ENCODE measurements at places on chromosomes 4 and X. TPM values are rescaled to one million over a fixed set of nuclear protein-coding genes. Genes with fewer than 3 reads are reported as not detected.
A peak's percentile ranks its signal among the peaks of the same experiment; 100 is the strongest.

DNA sequence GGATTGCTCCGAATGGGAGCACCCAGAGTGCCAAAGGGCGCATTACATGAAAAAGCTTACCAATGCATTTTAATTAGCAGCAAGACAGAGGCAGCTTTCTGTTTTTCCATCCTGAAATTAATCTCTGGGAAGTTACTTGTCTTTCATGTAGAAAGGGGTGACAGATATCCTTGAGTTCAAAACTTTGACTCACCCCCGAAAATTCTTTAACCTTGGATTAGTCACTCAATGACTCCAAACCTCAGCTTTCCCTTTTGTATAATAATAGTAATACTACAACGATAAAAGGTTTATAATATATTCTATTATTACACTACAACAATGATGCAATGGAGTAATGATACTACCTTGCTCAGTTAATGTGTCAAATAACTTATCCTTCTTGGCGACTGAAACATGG lies 126.3 kb downstream of the ADAMTS3 start:
- H3K27ac ChIP-seq: no peak overlapping the region
- no peak overlapping the region for H3K4me3 ChIP-seq
- DNase-seq: no peak
- no peaks in the 10 kb centered on the region for H3K36me3 ChIP-seq
- no peaks in the 10 kb centered on the region for H3K4me1 ChIP-seq

DNA sequence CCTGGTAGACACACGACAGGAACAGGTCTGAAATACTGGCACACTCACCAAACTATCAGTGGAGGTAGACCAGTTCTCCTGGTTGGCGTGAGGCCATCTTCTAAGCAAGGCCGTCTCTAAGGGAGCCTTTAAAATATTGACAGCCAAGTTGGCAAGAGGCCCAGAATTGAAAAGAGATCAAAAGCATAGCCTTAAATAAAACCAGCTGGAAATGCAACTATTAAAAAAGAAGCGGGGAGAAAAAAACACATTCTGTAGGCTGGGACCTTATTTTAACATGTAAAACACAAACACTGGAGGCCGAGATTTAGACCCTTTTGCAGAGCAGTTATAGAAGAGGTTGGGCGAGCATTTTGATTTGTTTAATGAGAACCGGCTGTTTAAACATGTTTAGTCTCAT lies 233.0 kb upstream of the CLNK start:
- no peak overlapping the region for H3K27ac ChIP-seq
- no peaks in the 10 kb centered on the region for H3K36me3 ChIP-seq
- H3K27me3 ChIP-seq: no peaks in the 10 kb centered on the region
- DNase-seq: no peak
- no peak overlapping the region for H3K4me3 ChIP-seq

GRCh38 chr4:155759372-155760252 lies 791 bp downstream of the GUCY1B1 start:
- no peak overlapping the region for H3K27ac ChIP-seq
- peak overlapping the region; percentile 76 for H3K4me3 ChIP-seq
- no peaks in the 10 kb centered on the region for H3K4me1 ChIP-seq
- H3K27me3 ChIP-seq: no peaks in the 10 kb centered on the region
- peak; percentile 39 for DNase-seq
- no peaks in the 10 kb centered on the region for H3K36me3 ChIP-seq

DNA sequence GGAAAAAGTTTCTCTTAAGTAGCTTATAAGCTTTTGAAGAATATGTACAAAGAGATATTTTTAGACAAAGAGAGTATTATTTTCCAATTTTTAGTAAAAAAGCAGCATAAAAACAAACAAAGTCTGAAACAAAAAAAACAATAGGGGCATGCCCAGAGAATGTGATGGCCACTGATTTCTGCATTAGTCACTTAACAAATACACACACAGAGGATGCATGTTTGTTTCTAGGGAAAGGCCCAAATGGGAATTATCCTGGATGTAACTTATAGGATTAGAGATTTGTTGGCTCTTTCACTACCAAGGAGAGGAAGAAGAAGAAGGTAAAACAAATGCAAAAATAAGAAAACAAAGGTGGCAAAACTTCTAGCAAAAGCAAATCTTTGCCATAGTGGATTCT lies 95.9 kb upstream of the SCOC start:
- no peak overlapping the region for H3K27ac ChIP-seq
- H3K4me1 ChIP-seq: no peaks in the 10 kb centered on the region
- no peak overlapping the region for H3K4me3 ChIP-seq
- no peaks in the 10 kb centered on the region for H3K36me3 ChIP-seq

- H3K4me1 ChIP-seq: peaks cover 2% of the 10 kb centered on the region
- H3K4me3 ChIP-seq: no peak overlapping the region
- no peak overlapping the region for H3K27ac ChIP-seq
- H3K27me3 ChIP-seq: no peaks in the 10 kb centered on the region
- no peak for DNase-seq
These were observed 128.6 kb downstream of the ATOH1 start for GRCh38 chr4:93957186-93957585.

DNA sequence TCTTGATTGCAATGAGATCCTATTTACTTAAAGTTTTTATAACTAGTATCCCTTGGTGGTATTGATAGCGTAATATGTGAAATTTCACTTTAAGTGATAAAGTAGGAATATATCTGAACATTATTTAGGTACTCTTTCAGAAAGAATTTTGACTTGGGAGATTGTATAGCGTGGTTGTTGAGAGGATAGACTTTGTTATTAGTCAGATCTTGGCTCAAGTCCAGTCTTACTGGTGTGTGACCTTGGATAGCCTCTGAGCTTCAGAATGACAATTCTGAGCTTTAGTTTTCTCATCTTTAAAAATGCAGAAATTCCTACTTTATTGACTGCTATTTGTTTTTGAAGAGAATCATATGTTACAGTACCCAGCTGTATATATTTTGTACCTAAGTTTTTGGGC lies 32.6 kb downstream of the DCK start:
- no peak overlapping the region for H3K27ac ChIP-seq
- no peaks in the 10 kb centered on the region for H3K4me1 ChIP-seq

GRCh38 chrX:22536746-22537304 lies 264.1 kb downstream of the CBLL2 start:
- H3K27ac ChIP-seq: no peak overlapping the region
- H3K27me3 ChIP-seq: no peaks in the 10 kb centered on the region
- H3K4me1 ChIP-seq: no peaks in the 10 kb centered on the region

DNA sequence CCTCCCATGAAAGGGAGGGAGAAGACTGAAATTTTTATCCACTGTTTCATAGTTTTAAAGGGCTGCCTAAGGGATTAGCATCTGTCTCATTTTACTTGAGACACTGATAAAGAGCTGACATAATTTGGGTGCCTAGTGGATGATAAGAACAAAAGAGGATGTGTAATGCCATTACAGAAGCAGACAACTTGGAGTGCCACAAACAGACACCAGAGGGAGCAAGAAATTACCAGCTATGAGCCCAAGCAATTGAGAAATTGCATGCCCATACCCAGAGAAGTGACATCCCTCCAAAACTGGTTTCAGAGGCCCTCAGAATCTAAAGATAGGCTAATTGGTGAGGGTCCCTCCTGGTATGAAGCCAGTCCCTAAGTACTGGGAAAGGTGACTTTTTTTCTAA lies 38.5 kb upstream of the POU3F4 start:
- no peak overlapping the region for H3K4me3 ChIP-seq
- H3K4me1 ChIP-seq: no peaks in the 10 kb centered on the region
- peak; percentile 38 for DNase-seq
- no peaks in the 10 kb centered on the region for H3K36me3 ChIP-seq
- no peak overlapping the region for H3K27ac ChIP-seq

GRCh38 chr4:122772311-122772710 lies 39.8 kb downstream of the BBS12 start:
- peaks cover 3% of the 10 kb centered on the region for H3K4me1 ChIP-seq
- DNase-seq: no peak
- no peak overlapping the region for H3K4me3 ChIP-seq

- no peak overlapping the region for H3K27ac ChIP-seq
- H3K36me3 ChIP-seq: no peaks in the 10 kb centered on the region
- H3K27me3 ChIP-seq: no peaks in the 10 kb centered on the region
- H3K4me1 ChIP-seq: no peaks in the 10 kb centered on the region
- no peak for DNase-seq
- H3K4me3 ChIP-seq: no peak overlapping the region
These were observed 20.7 kb downstream of the ACE2 start for GRCh38 chrX:15579778-15580747.

DNA sequence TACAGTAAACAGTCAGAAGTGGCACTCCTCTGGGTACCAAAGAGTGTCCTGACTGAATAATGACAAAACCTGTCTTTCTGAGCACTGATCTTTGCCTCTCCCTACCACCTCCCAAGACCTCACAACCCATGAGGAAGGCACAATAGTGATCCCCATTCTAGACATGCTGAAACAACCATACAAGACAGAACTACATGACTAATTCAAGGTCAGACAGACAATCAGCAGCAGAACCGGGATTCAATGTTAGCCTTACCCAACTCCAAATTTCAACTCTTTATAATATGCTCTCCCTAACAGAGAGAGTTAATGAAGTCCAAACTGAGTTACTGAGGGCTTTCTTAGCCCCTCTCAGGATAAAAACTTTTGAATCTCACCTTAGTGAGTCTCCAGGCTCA lies 71.0 kb downstream of the IRF2 start:
- DNase-seq: no peak
- no peak overlapping the region for H3K4me3 ChIP-seq
- H3K27ac ChIP-seq: no peak overlapping the region
- no peaks in the 10 kb centered on the region for H3K27me3 ChIP-seq
- peaks cover 9% of the 10 kb centered on the region for H3K4me1 ChIP-seq
- H3K36me3 ChIP-seq: peaks cover 30% of the 10 kb centered on the region

GRCh38 chr4:185143601-185143969 lies 519 bp downstream of the SLC25A4 start:
- H3K27me3 ChIP-seq: no peaks in the 10 kb centered on the region
- peak overlapping the region; percentile 80 for H3K4me3 ChIP-seq
- H3K4me1 ChIP-seq: no peaks in the 10 kb centered on the region
- H3K27ac ChIP-seq: no peak overlapping the region
- no peak for DNase-seq

DNA sequence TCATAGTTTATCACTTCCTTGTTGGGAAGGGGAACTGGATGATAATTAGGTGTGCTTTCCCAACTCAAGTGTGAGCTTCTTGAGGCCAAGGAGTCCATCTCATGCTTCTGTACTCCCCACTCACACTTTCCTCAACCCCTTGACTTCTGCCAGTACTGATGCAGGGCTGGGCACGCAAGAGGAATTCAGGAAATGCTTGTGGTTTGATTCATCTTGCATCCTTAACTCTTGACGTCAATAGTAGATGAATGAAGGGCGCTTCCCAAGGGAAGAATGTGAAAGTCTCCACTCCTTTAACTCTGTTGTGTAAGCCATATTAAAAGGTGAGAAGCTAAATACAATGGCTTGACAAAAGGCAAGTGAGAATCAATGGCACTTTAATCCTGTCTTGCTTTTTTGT lies 101.8 kb downstream of the AGTR2 start:
- no peaks in the 10 kb centered on the region for H3K4me1 ChIP-seq
- no peak overlapping the region for H3K27ac ChIP-seq
- H3K36me3 ChIP-seq: no peaks in the 10 kb centered on the region
- no peak overlapping the region for H3K4me3 ChIP-seq
- H3K27me3 ChIP-seq: no peaks in the 10 kb centered on the region
- no peak for DNase-seq

DNA sequence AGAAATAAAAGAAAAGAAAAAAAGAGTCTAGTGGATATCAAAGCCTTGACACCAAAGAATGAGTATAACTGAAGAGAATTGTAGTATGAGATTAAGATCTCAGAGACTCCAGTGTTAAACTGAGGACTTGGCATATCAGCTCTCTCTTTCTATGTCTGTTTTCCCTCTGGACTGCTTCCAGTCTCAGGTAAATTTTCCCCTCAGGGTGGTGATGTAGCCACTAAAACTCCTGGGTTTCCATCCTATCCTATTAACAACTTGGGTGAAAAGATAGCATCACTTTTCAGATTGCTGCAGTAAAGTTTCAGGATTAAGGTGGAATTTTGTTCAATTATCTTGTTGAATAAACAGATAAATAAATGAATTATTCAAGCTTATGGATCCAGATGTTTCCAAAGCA lies 85.7 kb downstream of the ATP10D start:
- no peak for DNase-seq
- H3K36me3 ChIP-seq: no peaks in the 10 kb centered on the region
- H3K4me3 ChIP-seq: no peak overlapping the region
- H3K4me1 ChIP-seq: no peaks in the 10 kb centered on the region
- no peak overlapping the region for H3K27ac ChIP-seq

GRCh38 chrX:49845701-49846403 lies 16.7 kb downstream of the PAGE4 start:
- H3K27ac ChIP-seq: no peak overlapping the region
- H3K4me1 ChIP-seq: no peaks in the 10 kb centered on the region
- H3K36me3 ChIP-seq: no peaks in the 10 kb centered on the region
- no peak for DNase-seq

DNA sequence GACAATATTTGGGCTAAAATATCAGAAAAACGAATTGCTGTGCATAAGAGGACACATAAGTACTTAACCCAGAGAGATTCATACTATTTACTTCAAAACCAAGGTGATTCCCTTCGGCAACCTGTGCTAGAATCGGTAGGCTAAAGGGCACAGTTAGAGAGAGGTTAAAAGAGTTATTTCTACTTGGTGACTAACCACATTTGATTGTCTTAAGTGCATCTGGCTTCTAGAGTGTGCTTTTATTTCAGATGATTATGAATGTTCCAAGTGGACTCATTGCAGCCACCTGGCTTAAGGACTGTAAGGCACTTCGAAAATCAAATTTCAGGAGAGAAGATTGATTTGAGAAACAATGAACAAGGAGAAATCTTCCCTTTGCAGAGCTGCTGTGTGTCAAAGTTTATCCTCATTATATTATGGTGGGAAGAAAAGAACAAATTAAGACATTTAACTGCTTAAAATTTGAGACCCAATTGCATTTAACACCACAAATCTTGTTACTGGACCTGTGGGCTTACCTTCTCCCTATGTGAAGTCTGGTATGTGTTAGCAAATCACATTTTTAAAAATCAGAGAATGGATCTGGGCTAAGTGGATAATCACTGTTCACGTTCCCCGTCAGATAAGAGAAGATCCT lies 34.0 kb downstream of the PHOX2B start:
- H3K27ac ChIP-seq: no peak overlapping the region
- H3K27me3 ChIP-seq: peaks cover under 1% of the 10 kb centered on the region
- H3K4me3 ChIP-seq: no peak overlapping the region

GRCh38 chrX:134907302-134907701 lies 83.5 kb upstream of the SMIM10 start:
- no peaks in the 10 kb centered on the region for H3K4me1 ChIP-seq
- H3K36me3 ChIP-seq: peaks cover 12% of the 10 kb centered on the region
- H3K4me3 ChIP-seq: no peak overlapping the region
- no peak for DNase-seq

Gene TMSB15B
- 11.1 TPM for total RNA-seq

Gene C4orf36
- total RNA-seq: 1.8 TPM

Gene BCORL1
- 6.1 TPM for total RNA-seq

Gene CCDC149
- total RNA-seq: 5.0 TPM

Gene RHOXF2B
- total RNA-seq: not detected

Gene MAGEA2B
- total RNA-seq: not detected

Gene CYP4V2
- 1.6 TPM for total RNA-seq
